CD4-positive, alpha-beta T cell treated with Interleukin-21 for 1 hour (primary cell): ENCODE measurements at places on chromosomes 3 and 15.

- no peak for DNase-seq
Measured at GRCh38 chr15:65377105-65377975, 462 bp downstream of the IGDCC3 start.

- DNase-seq, result no peak
Measured at GRCh38 chr3:37892927-37893600, 31.4 kb downstream of the CTDSPL start.

DNA sequence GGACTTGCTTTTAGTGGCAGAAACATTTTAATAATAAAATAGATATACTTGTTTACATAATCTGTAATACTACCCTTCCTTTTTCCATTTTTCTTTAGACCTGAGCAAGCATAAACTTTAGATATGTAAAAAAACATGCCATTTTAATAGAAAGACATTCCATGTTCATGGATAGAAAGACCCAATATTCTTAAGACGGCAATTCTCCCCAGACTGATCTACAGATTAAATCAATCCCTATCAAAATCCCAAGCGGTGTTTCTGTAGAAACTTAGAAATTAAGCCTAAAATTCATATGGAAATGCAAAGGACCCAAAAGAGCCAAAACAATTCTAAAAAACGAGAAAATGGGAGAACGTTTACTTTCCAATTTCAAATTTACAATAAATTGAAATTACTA is 11.6 kb downstream of the MRPS25 start:
- no peak for DNase-seq

DNA sequence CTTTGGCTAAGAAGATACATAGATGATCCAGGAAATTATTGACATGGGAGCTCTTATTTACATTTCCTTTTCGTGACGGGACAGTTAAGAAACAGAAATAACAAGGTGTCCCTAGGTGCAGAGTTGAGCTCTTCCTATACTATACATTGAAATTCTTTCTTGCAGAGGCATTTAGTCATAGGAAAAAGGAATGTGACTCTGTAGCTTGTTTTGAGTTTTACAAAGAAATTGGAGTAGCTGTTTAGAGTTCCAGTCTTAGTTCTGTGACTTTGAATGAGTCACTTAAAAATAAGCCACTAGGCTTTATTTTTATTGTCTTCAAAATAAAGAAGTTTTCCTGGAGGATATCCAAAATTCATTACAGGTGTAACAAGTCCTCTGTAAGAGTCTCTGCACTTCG is 723.5 kb upstream of the SGO1 start:
- no peak for DNase-seq

GRCh38 chr3:184594371-184595001 is 32.9 kb downstream of the EPHB3 start:
- no peak for DNase-seq

GRCh38 chr15:90345857-90346256 is 6.2 kb upstream of the ZNF774 start:
- DNase-seq, result no peak

DNA sequence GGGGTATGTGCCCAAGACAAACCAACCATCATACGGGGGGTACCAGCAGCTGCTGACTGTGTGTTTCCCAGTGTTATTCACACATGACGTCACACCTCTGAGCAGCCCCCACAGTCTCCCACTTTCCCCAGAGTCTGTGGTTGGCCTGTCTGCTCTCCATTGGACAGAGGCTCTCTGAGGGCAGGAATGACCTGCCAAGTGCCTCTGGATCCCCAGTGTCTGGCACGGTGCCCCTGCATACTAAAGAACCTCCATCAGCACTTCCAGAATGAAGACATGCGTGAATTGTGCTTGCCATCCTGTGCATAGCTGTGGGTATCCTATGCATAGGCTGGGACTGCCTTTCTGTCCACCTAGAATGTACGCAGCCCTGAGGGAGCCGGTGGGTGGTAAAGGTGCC is 3.5 kb upstream of the CCDC9B start:
- DNase-seq, result no peak

- no peak for DNase-seq
Measured at GRCh38 chr3:151037746-151038477, 47.6 kb upstream of the MED12L start.

DNA sequence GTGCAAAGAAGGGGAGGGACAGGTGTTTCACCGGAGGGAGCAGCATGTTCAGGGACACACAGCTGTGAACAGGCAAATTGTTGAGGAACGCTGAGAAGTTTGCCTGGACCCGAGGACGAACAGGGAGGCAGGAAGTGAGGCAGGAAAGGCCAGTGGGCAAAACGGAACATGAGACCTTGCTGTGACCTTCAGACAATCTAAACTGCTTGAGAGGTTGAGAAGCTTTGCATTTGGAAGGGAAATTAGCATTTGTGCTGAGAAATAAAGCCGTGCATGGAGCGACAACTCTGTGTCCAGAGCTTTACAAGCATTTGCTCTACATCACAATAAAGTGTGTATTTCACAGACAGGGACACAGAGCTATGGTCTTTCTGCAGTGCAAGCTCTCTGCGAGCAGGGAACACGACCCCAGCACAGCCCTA is 47.9 kb downstream of the CDC25A start:
- DNase-seq, result no peak

- no peak for DNase-seq
Measured at GRCh38 chr15:47301481-47301880, 415.8 kb upstream of the SEMA6D start.

GRCh38 chr3:178880274-178880673 is 191.3 kb downstream of the ZMAT3 start:
- no peak for DNase-seq

DNA sequence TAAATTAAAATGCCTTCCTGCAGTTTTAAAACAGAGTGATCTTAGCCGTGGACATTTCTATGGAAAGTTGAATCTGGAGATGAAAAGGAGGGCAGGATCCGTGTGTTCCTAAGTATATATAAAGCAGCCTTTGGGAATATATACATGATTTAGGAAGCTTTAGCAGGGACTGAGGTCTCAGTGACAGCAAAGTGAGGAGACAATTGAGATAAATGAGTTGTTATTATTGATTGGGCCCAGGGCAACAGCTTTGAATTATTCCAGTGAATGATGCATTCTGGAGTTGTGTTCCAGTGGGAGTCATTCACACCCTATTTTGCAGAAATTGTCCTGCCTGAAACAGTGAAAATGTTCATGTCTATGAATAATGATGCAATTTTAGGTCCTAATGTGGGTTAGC is 281.4 kb downstream of the BCHE start:
- no peak for DNase-seq

DNA sequence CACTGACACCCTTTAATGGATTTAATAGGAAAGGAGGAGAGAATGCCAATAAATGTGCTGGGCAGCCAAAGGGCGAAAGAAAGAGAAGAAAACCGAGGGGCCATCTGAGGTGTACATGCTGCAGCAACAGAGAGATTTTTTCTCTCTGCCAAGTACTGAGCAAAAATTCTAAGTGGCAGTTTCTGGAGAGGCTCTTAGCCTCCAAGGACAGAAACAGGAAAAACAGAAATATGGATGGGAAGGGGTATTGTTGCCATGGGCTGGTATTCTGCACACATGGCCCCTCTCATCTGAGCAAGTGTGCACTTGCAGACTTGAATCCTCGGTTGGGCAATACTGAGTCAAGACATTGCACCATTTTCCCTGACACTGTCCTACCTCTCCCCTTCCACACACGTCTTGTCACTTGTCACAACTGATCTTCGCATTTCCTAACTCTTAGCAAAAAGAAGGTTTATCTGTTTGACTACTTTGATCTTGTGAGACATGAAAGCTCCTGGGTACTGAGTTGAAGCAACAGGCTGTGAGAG is 73.9 kb downstream of the PRICKLE2 start:
- DNase-seq, result no peak
